CD4-positive, alpha-beta T cell treated with Interleukin-2 at 100 ng/mL for 4 hours (primary cell): ENCODE measurements at places on chromosomes 16 and 17.

- DNase-seq: no peak
Measured at GRCh38 chr17:31605761-31606160, 214.3 kb downstream of the RAB11FIP4 start.

- no peak for DNase-seq
Measured at GRCh38 chr16:82345318-82345717, 175.3 kb upstream of the MPHOSPH6 start.

DNA sequence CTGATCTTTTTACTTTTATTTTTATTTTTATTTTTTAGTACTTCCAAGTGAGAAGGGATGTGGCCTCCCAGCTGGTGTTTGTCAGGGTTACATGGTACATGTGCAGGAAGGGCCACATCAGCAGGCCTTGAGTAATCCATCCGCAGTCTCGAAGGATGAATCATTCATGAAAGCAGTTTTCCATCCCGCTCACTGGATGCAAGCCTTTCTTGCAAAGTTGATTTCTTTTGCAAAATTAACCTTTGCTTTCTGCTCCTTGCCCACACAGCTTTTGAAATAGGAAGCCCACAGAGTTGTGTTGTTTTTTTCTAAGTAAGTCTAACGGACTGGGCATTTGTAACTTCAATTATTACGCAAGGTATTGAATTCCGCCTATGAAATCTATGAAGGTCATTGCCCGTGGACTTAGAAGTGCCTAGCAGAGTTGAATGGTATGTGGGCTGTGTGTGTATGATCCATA lies 157.4 kb downstream of the PRKCA start:
- no peak for DNase-seq

DNA sequence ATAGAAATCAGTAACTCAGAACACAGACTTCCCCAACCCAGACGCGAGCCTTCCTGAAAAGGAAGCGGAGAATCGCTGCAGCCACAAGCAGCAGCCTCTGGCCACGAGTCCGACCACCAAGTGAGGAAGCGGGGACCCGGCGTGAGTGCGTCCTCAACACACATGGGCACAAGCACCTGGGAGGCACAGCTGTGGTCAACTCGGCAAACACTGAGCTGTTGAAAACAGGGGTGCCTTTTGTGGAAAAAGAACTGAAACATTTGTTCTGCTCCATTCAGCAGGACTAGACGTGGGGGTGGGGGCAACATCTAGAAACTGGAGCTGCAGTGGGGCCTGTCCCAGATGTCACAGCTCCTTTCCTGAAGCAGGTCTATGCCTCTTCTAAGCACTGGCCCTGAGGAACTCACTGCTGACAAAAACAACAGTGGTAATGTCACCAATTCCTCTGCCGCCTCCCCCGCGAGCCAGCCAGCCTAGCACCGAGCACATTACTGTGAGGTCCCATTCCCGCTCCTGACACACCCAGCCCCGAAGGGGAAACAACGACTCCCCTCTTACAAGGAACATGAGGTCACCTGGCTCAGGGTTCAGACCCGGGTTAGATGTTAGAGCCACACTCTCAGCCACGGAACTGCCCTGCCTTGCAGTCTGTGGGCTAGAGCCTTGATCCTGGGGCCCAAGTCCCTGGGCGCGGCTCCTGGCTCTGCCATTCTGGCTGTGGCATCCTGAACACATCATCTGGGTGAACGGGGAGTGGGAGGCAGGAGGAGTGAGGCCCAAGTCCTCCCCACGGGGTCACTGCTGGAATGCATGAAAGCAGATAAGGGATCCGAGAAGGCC lies 29.0 kb downstream of the KDM8 start:
- DNase-seq: no peak

GRCh38 chr17:16106161-16106891 lies 106.7 kb downstream of the TTC19 start:
- DNase-seq: no peak

GRCh38 chr17:27502526-27503324 lies 46.5 kb downstream of the KSR1 start:
- DNase-seq: no peak

DNA sequence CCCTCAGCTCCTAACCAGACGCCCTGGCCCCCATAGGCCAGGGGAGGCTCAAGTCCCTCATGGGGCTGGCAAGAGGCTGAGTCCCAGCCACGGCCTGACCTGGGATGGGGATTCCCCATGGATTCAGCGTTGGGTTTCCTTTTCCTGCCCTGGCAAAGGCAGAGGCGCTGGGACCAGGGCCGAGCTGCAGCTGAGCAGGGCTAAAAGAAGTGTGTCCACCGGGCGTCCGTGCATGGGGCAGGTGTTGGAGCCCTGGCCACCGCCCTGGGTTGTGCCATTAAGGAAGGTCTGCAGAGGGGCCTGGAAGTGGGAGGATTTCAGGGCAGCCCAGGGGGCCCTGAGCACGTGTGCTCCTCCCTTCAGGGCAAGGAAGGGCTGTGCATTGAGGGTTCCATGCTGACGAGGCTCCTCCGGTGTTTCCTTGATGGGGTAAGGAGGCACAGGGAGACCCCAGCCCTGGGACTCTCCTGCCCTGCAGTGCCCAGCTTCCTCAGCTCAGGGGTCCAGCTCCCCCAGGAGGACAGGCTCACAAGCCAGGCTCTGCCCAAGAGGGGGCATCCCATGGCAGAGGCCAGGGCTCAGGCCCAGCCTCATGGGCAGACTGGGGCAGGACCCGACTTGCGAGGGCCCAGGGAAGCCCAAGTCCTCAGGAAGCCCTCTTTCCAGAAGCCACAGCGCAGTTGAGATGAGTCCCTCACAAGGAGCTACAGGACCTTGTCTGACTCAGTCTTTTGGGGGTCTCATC lies 10.1 kb downstream of the TBC1D26 start:
- no peak for DNase-seq

- DNase-seq: no peak
Measured at GRCh38 chr16:2341456-2342447, 1.2 kb upstream of the ABCA3 start.

DNA sequence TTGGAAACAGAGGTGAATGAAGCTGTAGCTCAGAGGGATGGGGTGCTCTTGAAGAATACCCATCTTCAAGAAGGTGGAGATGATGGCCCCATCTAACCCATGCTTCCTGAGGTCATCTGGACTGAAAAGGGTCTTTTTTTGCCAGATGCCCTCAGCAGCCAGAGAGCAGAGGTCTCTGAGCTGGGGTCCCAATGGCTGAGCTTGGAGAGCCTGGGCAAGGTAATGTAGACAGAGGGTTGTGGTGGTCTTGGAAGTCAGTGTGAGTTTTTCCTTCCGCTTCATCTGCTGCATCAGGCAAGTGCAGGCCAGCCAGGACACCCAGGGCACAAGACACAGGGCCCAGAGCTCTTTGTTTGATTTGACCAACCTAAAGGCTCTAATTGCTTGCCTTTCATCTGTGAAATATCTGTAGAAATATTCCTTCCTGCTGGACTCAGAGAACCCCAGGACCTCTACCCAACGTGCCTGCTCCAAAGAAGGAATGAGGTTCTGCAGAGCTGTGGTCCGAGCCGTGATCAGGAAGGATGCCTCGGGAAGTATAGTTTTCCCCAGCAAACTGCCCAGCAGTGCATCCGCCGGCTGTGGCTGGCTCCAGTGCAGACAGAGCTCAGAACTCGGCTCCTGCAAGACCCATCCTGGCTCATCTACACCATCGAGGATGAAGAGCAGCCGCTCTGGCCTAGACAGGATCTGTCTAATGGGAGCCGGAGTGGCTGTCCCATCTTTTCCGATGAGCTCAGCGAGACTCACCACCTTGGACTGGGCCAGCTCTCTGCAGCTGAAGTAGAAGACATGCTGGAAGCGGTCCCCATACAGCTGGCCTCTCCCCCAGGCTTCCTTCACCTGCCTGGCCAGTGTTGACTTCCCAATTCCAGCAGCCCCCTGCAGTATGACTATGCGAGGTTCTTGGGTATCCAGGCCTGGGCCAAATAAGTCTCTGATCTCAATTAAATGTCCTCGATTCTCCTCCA lies 25.2 kb downstream of the NLRP1 start:
- DNase-seq: no peak

DNA sequence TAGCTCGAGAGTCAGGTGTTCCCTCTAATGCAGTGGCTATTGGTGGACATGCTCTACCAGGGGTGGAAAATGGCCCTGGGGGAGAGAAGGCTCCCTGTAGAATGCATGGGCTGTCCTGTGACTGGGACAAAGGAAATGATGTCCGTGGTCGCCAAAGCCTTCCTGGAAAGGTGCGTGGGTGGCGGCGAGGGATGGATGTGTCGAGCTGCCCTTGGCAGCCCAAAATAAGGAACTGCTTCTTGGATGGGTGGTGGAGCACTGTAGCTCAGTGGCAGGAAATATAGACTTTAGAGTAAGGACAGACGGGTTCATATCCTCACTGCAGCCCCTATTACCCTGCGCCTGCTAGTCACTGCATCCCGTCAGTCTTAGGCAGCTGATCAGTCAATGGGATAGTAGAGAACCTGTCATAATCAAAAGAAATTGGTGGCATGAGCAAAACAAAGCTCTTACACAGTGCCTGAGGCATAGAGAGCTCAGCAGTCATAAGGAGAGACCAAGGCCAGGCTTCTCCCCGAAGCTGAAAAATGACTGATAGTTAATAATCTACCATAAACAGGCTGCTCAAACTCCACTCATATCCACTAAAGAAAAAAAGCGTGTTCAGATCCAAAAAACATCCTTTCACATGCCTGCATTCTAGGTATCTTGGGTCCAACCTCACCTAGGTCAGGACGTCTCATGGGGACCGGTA lies 123.5 kb upstream of the PLCG2 start:
- DNase-seq: no peak

GRCh38 chr16:71746442-71747046 lies 22.0 kb upstream of the PHLPP2 start:
- DNase-seq: peak; percentile 49

DNA sequence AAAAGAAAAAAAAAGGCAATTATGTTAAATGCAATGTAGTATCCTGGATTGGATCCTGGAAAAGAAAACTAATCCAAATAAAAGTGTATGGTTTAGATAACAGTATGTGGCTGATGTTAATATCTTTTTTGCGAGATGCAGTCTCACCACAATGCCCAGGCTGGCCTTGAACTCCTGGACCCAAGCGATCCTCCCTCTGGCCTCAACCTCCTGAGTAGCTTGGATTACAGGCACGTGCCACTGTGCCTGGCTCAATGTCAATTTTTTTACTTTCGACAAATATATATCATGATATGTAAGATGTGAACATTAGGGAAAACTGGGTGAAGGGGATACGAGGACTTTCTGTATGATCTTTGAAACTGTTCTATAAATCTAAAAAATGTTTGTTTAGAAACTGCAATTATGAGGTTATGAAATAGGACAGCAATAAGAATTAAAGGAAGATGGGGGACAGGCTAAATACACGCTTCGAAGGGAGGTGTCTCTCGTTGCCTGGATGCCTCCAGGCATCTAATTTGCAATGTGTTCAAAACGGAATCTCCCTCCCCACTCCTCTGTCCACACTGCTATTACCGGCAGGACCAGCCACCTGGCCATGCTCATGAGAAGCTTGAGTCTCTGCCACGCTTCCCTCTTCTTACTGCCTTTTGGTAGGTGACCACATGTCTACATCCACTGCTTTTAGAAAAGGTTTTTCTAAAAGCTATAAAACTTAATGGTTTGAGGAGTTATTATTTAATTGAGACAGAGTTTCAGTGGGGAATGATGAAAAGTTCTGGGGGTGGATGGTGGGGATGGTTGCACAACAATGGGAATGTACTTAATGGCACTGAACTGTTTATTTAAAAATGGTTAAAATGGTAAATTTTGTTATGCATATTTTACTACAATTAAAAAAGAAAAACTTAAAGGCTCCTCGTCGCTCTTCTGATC lies 15.2 kb downstream of the UBE2O start:
- DNase-seq: no peak

DNA sequence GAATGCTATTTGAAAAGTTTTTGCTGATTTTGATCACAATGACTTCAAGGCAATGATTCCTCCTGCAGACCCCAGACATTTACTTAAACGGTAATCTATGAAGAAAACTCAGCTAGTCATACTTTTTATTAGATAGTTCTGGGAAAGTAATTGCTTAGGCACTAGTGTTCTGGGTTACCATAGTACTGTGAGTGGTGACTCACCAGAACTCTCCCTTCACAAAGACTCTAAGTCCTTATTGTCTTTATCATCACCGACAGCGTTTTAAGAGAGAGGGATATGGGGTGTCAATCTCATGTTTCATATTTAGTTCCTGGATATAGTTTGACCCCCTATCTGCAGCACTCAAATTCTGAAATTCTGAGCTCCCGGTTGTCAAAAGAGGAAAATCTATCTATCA lies 43.0 kb upstream of the CDH8 start:
- no peak for DNase-seq

- DNase-seq: peak; percentile 37
Measured at GRCh38 chr17:1484676-1485422, 7.6 kb downstream of the MYO1C start.

DNA sequence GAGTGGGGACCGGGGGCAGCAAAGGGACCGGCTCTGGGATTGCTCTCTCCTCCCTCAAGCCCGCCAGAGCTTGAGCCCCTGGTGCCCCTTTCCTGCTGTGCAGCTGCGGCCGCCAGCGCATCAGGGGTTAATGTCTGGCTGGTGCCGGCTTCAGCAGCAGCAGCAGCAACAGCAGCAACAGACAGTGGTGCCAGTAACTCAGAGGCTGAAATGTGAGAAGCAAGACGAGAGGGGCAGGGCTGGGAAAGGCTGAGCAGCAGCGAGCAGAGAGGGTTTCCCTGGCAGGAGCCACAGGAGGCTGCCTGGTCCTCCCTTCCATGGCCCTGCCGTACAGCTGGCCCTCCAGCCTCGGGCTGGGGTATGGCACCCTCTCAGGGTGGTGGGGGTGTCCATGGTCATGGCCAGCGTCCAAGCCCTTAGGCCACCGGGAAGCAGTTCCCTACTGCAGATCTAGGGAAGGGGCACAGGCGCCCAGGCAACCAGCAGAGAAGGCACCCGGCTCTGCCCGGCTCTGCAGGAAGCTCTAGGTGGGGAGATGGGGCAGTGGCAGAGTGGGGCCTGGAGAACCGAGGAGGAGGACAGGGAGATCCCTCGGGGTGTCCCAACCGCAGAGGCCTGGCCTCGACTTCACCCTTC lies 21.1 kb upstream of the TFAP4 start:
- DNase-seq: no peak

GRCh38 chr17:45648642-45649041 lies 135.5 kb upstream of the CRHR1 start:
- no peak for DNase-seq

DNA sequence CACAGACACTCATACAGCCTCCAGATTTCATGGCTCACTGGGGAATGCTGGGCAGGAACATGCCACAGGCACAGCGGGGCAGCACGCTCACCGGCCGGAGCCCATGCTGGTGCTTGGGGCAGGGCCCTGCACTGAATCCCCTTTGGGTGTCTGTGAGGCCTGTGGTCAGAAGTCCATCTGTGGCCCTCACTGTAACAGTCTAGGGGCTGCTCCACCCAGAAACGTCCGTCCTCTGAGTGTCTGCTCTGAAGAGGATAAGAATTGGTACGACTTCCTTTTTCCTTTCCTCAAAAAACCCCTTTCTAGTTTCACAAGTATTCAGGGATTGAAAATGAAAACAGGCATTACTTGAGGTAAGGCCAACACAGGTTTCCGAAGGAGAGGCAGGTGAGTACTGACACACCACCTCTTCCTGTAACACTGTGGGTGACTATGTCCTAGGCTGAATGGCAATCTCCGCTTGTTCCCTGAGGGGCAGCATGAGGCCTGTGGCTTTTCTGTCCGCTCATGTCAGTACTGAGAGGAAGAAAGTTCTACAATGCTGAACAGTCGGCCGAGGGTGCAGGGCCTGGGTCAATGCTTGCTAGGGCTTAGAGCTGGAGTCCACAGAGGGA lies 42.5 kb downstream of the TMEM11 start:
- DNase-seq: no peak

GRCh38 chr16:57711346-57711745 lies 16.7 kb downstream of the DRC7 start:
- no peak for DNase-seq
